ENCODE measurements at places on chromosomes 6 and 20.

DNA sequence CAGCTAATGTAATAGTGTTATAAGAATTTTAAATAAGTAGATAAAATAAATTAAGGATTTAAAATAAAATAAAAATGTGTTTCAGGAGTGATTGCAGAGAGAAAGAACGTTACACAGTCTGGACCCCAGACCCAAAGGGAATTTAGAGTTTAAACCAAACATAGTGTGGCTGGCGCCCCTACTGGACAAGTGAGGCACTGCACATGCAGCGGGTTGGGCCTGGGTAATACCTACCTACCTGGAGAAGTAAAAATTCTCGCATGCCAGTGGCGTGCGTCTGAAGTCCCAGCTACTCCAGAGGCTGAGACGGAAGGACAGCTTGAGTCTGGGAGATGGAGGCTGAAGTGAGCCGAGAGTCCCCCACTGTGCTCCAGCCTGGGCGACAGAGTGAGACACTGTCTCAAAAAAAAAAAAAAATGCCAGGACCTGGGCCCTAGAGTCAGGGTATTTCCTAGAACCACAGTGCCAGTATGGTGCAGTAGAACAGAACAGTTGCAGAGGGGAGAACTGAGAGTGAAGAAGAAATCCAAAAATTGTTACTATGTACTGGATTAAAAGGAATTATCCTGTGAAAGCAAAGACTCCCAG lies 71.4 kb upstream of the TCF21 start:
- DNase-seq: no peak

- no peak for DNase-seq
These were observed 116.5 kb downstream of the FAM120B start for GRCh38 chr6:170423030-170423429.

DNA sequence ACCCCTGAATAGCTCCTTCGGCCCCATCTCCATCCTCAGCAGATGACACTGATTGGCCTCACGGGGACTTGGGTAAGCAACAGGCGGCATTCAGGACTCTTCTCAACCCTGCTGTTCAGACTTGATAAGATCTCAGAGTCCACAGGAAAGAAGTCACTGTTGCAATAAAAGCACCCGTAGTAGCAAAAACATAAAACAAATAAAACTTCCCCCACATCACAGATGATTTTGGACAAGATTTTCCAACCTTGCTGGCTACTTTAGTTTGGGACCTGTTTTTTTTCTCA lies 17.1 kb upstream of the C20orf144 start:
- DNase-seq: no peak

- no peak for DNase-seq
These were observed 30.9 kb downstream of the PYGB start for GRCh38 chr20:25278636-25279361.

GRCh38 chr6:74197310-74197709 lies 501.3 kb downstream of the CD109 start:
- DNase-seq: no peak

- no peak for DNase-seq
These were observed 1.2 kb downstream of the MAS1L start for GRCh38 chr6:29486577-29486976.

DNA sequence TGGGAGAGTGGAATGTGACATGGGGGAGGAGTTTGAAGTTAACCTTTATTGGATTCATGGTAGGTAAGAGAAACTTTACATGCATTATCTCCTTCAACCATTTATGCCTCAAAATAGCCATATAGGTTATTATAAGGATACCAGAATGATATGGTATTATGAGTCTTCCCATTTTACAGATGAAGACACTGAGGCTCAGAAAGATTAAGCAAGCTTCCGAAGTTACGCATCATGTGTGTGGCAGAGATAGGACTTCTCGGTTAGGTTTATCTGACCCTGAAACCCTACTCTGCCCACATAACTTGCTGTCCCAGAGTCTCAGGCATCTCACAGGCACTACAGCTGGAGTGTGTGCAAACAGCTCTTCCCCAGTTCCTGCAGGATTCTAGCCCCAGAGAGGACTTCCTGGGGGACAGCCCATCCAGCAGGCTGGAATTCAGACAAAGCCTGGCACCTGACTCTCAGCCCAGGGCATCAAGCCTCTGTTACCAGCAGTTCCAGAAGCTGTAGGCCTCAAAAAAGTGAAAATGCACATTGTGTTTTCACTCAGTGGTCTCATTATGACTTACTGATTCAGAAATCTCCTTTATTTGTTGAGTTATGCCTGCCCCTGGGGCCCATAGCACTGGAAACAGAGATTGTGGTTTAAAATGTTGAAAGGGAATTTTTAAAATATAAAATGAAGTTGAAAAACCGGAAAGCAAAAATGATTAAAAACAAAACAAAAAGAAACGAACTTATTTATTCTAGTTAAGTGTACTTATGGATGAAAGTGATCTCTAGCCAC lies 512.8 kb upstream of the CHD6 start:
- DNase-seq: no peak

DNA sequence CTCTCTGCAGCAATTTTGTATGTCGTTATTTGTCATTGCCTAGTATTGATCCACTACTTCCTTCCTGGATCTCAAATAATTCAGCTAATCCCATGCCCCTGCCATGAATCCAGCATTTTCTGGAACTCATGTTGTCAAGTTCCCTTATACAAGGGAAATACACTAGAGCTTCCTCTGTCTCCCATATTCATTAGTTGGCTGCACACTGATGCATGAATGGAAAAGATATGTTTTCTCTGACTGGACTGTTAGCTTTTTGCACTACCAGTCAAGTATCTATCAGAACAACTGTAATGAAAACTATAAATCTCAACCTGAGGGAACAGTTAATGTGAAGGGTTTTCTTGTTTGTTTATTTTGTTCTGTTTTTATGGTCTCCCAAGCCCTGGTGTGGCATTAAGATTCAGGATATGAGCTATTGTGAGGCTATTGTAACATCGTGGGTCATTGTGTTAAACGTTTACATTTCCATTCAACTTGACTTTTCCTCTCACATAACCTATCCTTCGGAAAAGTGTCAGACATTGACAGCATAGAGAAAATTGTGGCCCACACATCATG lies 102.5 kb upstream of the FAM8A1 start:
- DNase-seq: no peak

DNA sequence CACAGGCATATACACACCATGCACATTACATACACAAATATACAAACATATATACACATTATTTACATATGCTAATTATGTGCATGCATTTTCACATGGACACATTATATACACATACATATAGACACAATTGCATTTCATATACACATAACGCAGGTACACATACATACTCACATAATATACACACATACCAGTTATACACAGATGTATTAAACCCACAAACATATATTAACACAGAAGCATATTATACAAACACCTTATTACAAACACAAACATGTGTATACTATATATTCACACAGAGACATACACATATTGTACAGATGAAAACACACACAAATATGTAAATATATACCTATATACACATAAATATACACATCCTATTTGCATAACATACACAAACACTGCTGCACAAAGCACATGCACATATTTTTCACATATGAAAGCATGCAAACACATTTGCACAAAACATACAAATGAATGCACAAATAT lies 140.2 kb downstream of the VEGFA start:
- no peak for DNase-seq

DNA sequence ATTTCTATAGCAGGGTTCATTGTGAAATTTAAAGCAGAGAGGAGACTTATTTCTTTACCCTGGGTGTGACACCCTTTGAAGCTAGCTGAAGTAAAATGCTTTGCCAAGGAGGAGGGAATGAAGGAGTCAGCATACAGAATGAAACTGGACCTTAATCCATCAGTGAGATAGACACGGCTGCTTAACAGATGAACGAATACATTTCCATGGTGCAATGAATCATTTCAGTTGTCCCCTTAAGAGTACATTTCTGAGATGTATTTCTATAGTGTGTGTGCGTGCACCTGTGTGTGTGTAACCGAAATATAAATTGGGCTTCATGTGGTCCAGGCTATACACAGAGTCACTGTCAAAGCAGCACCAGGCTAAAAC lies 73.8 kb upstream of the CD93 start:
- no peak for DNase-seq

DNA sequence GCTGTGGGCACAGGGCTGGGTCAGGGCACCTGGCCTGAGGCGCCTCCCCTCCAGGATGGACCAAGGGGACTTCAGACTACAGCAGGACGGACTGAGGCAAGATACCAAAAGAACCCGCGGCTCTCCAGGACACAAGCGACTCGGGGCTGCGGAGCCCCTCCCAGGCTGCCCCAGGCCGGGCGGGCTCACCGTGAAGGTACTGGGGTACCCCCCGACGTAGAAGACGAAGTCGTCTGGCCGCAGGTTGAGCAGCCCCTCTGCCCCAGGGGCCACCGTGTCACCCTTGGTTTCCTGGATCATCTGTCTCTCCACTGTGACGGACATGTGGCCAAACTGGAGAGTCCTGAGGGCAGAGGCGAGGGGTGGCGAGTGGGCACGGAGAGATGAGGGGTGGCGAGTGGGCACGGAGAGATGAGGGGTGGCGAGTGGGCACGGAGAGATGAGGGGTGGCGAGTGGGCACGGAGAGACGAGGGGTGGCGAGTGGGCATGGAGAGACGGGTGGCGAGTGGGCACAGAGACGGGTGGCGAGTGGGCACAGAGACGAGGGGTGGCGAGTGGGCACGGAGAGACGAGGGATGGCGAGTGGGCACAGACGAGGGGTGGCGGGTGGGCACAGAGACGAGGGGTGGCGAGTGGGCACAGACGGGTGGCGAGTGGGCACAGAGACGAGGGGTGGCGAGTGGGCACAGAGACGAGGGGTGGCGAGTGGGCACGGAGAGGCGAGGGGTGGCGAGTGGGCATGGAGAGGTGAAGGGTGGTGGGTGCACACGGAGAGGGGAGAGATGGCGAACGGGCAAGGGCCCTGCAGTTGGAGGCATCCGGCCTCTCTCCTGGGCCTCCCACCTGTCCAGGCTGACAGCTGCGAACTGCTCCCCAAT lies 10.9 kb downstream of the ADRM1 start:
- no peak for DNase-seq

DNA sequence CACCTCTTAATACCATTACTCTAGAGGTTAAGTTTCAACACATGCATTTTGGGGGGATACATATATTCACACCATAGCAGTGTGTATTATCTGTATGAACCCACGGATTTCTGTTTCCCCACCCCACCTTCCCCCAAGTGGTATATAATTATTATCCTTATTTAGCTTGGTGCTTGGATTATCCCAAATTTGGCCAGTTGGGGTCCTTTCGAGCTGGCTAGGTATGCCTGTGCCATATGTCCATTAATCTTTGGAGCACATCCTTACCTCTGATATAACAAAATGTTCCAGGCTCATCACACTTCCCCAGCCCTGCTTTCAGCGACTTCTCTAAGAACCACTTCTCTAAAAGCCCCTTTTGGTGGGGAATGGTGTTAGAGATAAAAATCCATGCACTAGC lies 118.7 kb upstream of the MLIP start:
- DNase-seq: no peak

DNA sequence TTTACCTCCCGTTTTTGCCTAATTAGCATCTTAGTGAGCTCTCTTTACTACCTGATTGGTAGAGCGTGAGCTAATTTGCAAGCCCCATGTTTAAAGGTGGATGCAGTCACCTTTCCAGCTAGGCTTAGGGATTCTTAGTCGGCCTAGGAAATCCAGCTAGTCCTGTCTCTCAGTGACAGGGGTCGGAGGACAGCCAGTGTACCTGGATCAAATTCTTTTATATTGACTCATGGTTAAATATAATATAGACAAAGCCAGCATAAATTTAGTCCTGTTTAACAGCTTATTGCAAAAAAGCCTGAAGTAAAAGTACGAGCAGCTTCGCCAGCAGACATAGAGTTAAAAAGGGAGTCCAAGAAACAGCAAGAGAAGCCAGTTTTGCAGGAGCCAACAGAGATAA lies 12.2 kb upstream of the GSTA3 start:
- DNase-seq: no peak

DNA sequence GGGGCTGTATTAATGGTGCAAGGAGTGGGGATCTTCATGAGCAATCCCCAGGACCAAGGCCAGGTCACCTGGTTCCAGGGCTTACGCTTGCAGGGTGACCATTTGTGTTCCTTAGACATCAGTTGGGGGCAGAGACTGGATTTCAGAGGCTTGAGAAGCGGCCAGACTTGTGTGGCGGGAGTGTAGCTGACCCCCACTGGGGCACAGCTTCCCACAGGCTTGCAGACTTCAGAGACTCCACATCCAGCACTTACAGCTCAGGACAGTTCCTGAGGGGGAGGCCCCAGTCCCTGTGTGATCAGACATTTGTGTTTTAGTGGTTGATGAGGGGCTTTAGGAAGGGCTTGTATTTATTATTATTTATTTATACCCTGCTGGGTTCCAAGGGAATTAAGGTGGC lies 15.3 kb downstream of the TJAP1 start:
- no peak for DNase-seq

- no peak for DNase-seq
These were observed 33.0 kb downstream of the TTI1 start for GRCh38 chr20:38000293-38000692.
